Esophagus squamous epithelium (tissue), 5 donors: ENCODE measurements at places on chromosomes 2 and 18.

DNA sequence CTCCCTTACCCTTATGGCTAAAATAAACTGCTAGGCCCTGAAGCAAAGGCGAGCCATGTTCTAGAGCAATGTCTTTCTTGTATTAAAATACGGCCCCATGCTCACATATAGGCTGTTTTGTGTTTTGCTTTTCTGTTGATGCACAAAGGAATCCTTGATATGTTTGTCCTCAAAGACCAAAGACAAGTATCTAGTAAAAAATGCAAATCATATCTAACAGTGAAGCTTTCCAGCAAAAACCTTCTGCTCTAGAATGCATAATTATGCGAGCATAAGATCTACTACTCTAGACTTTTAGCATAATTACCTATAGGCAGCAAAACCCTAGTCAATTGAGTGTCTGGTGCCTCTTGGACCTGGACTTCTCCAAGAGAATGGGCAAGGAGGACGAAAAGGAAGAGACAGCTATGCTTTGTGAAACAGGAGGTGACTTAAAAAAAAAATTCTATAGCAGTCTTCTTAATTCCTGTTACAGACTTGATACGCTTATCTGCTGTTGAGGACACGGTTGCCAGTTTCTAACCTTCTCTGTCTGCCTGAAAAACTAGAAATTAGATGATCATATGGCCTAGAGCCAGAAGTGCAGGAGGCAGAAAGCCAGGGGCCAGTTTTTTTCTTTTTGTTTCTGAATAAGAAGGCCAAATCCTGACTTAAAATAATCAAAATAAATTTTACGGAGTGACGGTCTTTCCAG is 1.5 kb upstream of the AMMECR1L start:
- DNase-seq, result no peak

DNA sequence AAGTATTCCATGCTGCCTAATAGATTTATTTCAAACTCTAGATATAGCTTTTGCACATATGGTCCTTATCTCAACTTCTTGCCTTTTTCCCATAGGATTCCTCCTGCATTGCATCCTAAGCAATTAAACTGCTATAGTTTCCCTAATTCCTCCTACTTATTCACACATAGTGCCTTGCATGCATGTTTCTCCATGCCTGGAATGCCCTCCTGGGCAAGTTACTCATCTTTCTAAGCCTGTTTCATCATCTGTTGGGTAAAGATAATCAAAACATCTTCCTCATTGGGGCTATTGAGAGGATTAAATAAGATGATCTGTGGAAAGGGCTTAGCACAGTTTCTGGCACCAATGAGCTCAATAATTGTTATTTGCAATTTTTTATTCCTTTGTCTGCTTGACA is 726.5 kb downstream of the SLC4A3 start:
- no peak for DNase-seq

GRCh38 chr2:65351948-65352595 is 80.3 kb downstream of the SPRED2 start:
- DNase-seq, result no peak

DNA sequence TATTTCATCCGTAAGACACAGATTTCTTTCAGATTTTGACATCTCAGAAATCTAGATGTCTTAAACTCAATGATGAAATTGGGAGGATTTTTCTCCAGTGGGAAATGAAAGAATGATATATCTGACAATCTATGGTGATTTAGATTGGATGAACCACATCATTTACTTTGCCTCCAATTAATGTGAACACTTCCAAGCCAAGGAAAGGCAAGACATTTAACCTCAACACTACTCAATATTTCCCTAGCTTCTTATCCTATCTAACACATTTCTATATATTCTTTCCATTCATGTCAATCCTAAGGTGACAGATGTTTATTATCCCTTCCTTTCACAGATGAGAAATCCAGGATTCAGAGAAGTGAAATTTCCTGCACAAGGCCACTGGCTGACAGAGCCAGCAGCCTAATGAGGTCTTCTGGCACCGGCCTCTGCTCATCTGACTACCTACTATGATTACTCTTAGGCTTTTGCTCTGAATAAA is 327.6 kb downstream of the IRS1 start:
- DNase-seq, result no peak

DNA sequence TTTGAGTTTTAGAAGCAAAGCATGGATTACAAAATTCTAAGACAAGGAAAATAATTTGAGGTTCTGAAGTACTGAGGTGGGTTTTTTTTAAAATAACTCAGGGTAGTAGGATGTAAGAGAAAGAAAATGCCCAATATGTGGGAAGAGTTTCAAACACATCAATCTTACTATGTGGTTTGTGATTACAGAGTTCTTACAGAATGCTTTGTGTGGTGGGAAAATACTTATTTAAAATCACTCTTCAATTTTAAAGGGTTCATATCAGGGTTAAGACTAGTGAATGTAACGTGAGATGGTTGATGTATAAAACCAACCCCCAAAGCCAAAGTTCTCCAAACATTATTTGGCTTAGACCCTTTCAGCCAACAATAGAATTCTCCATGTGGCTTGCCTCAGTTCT is 173.5 kb downstream of the UBE2E3 start:
- DNase-seq, result no peak

DNA sequence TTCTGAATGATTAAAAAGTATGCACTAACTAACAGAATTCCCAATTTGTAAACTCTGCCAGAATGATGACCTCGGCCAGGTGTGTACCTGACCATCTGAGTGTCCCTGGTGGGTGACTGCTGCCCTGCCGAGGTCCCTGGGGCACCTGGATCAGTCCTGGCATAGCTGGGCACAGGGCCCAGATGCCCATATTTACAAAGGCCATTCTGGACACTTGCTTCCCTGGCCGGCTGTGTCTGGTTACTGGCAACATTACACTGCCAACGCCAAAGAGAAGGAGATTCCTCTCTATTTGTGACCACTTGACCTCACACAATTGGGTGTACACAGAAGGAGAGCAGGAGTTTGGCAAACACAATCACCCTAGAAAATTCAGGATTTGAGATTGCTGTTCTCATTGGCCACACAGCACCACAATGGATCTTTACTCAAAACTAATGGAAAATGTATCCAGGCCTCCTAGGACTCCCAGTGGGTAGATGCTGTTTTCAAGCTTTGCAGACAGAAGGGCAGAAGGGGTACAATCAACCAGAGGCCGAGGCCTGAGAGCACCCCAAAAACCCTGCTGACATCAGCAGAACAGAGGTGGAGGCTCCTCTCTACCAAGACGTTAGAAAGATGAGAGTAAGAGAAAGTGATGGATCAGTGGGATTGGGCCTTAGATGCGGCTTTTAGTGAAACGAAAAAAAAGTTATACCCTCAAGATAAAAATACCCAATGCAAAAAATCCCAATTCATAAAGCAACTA is 58.3 kb upstream of the PXDN start:
- DNase-seq, result no peak

GRCh38 chr2:95010126-95010525 is 15.4 kb upstream of the MAL start:
- DNase-seq, result no peak

DNA sequence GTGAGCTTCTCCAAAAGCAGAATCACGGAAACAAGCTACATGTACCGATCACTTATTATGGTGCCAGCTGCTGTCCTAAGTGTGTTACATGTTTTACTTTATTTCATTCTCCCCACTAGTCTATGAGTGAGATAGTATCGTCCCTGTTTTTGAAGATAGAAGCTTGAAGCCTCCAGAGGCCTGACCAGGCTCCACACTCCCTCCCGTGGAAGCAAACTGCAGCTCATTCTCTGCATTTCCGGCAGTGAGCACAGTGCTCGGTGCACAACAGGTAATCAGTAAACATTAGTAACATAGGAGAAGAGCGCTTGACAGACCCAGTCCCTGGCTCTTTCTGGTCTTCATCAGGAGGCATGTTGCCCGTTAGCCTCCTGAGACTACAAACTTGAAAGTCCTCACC is 72.9 kb downstream of the ZBTB7C start:
- no peak for DNase-seq

- DNase-seq, result no peak
Measured at GRCh38 chr2:215880970-215881369, 132.4 kb downstream of the MREG start.

GRCh38 chr18:57446322-57446721 is 11.1 kb downstream of the ONECUT2 start:
- DNase-seq, result no peak

DNA sequence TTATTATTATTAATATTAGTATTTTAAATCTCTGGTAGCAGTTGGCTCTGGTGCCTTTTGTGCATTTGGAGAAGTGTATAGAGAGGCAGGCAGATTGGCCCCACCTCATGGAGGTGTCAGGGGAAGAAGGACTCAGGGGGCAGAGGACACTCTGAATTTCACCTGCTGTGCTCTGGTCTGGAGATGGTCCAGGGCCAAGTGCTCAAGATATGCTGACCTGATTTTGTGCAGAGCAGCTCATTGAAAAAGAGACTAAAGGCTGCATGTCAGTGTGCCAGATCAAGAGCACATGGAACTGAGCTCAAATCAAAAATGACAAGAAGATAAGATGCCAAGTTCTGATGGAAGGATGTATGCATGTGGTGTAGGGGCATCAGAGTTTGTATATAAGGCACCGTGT is 323.6 kb upstream of the TNP1 start:
- DNase-seq, result no peak
